Tibial nerve (tissue), 4 donors: ENCODE measurements at places on chromosomes 2 and 18. TPM values are rescaled to one million over a fixed set of nuclear protein-coding genes. Genes with fewer than 3 reads are reported as not detected.

DNA sequence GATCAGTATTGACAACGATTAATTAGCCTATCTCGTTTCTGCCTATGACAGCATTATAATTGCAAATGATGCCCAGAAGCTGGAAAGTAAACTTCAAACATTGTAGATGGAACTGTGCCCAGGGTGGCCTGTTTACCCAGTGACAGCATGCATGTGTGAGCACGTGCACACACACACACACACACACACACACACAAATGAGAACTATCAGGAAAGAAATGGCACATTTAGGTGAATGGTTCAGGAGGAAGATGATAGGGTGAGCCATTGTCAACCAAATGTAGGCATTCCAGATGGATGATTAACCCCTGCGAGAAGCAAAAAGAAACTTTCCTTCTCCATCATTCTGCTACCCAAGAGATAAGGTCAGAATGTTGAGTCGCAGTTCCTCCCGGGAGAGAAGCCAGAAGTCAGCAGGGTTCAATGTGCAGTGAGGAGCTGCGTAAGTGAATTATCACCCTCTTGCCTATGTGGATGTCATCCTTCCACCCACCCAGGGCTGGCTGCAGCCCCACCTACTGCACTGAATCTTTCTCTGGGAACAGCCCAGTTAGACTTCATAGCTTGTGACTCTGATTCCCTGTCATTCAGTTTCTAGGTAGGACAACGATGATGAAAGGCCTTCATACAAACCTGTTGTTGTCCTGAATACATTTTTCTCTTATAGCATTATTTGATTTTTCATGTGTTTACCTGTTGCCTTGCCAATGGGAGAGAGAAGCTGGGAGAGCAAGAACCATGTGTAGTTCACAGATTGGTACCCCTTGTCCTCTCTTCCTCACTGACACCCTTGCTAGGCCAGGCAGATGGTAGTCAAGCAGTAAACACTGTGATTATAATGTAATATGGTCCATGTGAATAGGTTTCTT lies 3.5 kb upstream of the APOB start:
- no peak for DNase-seq

- no peak for DNase-seq
These were observed 38.1 kb downstream of the FN1 start for GRCh38 chr2:215397632-215398341.

The KYNU gene
- total RNA-seq, result 4.8 TPM

The MOB1A gene
- 55.3 TPM for total RNA-seq

The ZAP70 gene
- 4.3 TPM for total RNA-seq

The IGFBP5 gene
- total RNA-seq, result 1,831 TPM

The EFR3B gene
- total RNA-seq, result 5.4 TPM

The BCL2 gene
- total RNA-seq, result 69.3 TPM

DNA sequence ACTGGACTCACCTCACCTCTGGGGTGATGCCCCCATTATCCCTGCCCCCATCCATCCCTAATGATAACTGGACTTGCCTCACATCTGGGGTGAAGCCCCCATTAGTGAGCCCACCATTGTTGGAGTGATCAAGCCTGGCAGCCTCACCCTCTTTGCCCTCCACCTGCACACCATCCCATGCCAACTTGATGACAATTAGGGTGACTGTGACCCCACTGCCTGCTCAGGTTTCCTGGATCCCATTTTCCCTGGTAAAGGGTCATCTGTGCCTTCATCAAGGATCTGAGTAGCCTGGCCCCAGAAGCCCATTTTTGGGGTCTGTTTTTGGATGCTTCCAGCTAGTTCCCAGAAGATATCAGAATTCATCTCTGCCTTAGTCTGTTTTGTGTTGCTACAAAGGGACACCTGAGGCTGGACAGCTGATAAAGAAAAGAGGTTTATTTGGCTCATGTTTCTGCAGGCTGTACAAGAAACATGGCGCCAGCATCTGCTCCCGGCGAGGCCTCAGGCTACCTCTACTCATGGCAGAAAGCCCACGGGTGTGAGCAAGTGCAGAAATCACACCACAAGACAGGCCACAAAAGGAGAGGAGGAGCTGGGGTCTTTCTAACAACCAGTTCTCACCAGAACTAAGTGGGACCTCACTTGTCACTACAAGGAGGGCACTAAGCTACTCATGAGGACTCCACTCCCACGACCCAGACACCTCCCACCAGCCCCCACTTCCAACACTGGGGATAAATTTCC lies 196.4 kb upstream of the TWIST2 start:
- no peak for DNase-seq

GRCh38 chr2:101571951-101572350 lies 97.0 kb upstream of the RFX8 start:
- DNase-seq, result no peak

The CRYGD gene
- total RNA-seq, result not detected

GRCh38 chr2:209463226-209463625 lies 39.4 kb downstream of the MAP2 start:
- no peak for DNase-seq

DNA sequence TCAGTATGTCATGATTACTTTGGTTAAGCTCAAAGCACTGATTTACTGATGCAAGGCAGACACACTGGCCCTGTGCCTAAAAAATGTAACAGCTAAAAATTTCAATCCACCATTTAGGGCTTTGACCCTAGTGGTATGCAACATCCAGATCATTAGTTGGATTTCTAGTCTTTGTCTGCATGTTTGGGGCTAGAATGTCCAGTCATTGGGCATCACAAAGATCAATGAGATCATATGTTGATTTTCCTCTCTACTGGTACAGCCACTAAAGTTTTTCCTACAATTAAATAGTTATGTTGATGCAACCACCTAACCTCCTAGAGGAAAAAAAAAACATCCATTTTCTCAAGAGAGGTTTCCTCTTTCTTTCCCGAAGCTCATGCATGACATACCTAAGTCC lies 53.4 kb upstream of the REV1 start:
- no peak for DNase-seq

GRCh38 chr18:8011361-8011760 lies 444.2 kb downstream of the PTPRM start:
- no peak for DNase-seq

GRCh38 chr2:197179744-197180498 lies 130.7 kb downstream of the ANKRD44 start:
- peak; percentile 39 for DNase-seq

DNA sequence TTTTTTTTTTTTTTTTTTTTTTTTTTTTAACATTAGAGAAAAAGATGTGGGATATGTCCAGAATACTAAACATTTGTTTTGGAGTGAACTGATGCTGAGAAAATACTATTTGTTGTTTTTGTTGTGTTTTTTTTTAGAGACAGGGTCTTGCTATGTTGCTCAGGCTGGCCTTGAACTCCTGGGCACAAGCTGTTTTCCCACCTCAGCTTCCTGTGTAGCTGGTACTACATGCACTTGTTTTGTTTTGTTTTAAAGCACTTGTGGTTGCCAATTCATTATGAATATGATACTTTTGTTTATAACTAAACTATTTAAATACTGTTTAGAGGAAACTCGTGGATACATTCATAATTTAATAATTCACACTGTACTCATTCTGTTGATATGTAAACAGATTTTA lies 33.4 kb upstream of the DYSF start:
- DNase-seq, result no peak

The MAPK4 gene
- total RNA-seq, result 3.1 TPM

- DNase-seq, result peak; percentile 55
These were observed 12.8 kb upstream of the GBX2 start for GRCh38 chr2:236180831-236181453.

The ANKRD30B gene
- total RNA-seq, result 11.2 TPM

DNA sequence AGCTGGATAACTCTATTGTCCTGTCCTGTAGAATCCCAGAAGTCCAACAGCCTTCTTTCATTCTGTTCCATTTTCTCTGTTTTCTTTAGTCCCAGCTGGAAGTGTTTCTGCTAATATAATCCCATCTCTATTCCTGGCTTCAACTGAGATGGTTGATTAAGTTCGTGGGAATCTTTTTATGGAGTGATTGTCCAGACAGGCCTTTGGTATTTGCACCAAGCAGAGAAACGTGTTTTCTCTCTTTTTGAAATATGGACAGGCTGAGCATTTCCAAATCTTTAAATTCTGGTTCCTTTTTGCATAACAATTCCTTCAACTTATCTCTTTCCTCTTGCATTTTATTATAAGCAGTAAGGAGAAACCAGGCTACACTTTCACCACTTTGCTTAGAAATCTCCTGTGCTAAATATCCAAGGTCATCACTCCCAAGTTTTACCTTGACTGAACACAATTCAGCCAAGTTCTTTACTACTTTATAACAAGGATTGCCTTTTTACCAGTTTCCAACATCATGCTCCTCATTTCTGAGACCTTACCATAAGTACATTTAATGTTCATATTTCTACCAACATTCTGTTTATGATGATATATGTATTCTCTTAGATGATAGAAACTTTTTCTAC lies 108.8 kb downstream of the ZFP36L2 start:
- DNase-seq, result no peak

DNA sequence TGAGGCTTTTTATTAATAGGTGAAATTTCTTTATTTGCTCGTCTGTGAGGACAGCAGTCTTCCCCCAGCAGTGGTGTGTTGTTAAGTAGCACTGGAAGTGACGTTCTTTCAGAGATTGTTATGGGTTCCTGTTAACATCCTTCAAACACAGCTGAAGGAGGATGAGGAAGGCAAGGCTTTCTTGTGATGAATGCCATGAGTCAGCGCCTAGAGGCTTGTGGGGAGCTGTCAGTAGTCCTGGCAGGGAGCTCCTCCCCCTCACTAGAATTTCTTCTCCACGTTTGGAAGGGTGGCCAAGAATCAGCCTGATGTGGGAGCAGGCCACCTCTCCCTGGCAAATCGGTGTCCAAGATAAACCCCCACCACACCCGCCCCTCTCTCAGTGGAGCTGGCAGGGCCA lies 113.2 kb downstream of the ARHGEF4 start:
- DNase-seq, result no peak

The ADAM23 gene
- total RNA-seq, result 2.7 TPM

The ACADL gene
- total RNA-seq, result 45.3 TPM

The LYPD6 gene
- total RNA-seq, result 2.4 TPM

GRCh38 chr2:217774232-217774631 lies 228.6 kb downstream of the TNS1 start:
- no peak for DNase-seq

The DTNA gene
- 26.1 TPM for total RNA-seq

The ONECUT2 gene
- total RNA-seq, result not detected

GRCh38 chr2:190360965-190361364 lies 17.6 kb downstream of the INPP1 start:
- DNase-seq, result no peak

DNA sequence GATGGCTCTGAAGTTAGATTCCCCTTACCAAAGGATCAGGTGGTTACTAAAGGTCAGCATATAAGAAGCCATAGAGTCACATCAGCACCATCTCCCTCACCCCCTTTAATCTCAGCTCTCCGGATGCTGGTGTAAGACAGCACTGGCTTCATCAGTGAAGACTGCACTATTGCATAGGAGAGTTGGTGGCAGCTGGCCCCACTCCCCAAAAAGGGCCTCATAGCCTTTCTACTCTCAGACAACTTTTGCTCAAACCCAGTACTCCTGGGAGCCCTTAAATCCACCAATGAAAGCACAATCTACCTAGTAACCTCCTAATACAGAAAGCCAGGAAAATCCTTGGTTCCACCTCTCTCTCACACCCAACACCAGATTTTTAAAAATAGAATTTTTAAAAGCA lies 6.9 kb upstream of the DIPK1C start:
- DNase-seq, result no peak
